NCI-H1417 (cell line): ENCODE measurements at places on chromosomes 11 and 22.
A peak's percentile ranks its signal among the peaks of the same experiment; 100 is the strongest.

- no peak for DNase-seq
These were observed 50.1 kb downstream of the RELT start for GRCh38 chr11:73426219-73426850.

GRCh38 chr11:1401656-1402221 lies 12.0 kb downstream of the BRSK2 start:
- DNase-seq: no peak

DNA sequence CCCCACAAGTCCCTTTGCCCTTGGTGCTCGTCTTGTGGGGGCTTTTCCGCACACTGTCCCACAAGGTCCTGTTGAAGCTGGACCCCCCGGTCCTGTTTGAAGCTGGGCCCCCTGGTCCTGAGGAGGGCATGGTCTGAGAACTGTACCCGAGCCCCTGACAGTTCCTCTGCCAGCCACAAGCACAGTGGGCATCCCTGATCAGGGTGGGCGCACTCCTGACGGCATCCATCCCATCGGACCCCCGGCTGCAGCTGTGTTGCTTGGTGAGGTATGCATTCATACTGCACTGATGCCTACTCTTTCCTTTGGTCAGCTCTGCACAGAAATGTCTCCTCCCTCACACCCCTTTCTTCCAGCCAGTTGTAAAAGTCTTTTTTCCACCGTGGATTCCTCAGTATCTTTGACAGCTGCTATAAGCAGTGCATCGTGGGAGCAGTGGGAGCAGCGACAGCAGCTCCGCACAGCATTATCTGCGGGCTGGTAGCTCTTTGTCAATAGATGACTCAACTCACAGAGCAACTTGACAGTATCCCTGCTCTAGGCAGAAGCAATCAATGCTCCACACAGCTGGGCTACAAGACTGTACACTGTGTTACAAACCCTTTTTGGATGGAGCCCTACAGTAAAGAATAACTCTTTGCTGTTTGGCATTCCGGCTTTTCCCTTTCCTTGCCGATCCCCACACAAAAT lies 1030.8 kb upstream of the CCDC90B start:
- no peak for DNase-seq

GRCh38 chr11:128946648-128947047 lies 4.0 kb upstream of the TP53AIP1 start:
- no peak for DNase-seq

GRCh38 chr22:20619045-20619892 lies 111.9 kb downstream of the MED15 start:
- DNase-seq: no peak

DNA sequence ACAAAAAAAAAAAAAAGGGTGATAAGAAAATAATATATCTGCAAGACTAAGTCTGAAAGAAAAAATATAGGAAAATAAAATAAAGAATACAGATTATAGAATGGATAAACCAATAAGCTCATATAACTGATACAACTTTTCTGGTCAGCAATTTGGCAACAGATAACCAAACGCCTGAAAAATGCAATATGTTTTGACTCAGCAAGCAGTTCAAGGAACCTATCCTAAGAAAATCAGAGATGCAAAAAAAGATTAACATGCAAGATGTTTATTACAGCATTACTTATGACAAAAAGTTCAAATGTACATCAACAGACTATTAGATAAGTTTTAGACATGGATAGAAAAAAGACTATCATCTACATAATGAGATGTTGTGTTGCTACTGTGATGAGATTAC lies 27.1 kb upstream of the GAB2 start:
- DNase-seq: no peak

GRCh38 chr11:94171693-94172440 lies 43.2 kb downstream of the PANX1 start:
- DNase-seq: peak; percentile 46

DNA sequence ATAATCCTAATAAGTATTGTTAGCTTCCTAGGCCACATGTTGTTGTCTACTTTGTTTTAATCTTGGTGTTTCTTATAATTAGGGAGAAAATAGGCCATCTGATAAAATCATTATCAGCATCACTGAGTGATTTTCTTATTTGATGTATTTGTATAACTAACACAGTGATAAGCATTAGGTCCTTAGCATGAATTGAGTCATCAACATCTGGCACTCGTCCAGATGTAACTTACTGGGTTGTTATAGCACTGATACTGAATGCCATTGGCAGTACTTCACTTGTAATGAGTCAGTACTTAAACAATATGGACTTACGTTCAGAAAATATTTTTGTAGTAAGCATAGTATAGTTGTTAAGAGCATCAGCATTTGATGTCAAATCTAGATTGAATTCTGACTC lies 16.2 kb downstream of the API5 start:
- no peak for DNase-seq

DNA sequence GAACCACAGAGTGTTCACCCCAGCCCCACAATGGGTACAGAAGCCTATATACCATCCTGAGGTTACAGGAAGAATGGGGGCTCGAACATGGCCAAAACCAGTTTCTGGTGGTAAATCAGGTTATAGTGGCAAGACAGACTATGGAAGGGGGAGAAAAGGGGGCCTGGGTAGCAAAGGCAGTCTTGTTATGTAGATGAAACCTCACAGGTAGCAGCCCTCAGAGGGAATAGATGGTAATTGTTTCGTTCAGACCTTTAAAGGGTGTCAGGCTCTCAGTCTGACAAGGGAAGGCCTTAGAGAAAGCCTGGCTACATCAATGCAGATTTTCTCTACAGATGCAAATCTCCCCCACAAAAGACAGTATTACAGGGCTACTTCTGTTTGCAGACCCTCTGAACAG lies 3.4 kb downstream of the CAPN1 start:
- DNase-seq: no peak

DNA sequence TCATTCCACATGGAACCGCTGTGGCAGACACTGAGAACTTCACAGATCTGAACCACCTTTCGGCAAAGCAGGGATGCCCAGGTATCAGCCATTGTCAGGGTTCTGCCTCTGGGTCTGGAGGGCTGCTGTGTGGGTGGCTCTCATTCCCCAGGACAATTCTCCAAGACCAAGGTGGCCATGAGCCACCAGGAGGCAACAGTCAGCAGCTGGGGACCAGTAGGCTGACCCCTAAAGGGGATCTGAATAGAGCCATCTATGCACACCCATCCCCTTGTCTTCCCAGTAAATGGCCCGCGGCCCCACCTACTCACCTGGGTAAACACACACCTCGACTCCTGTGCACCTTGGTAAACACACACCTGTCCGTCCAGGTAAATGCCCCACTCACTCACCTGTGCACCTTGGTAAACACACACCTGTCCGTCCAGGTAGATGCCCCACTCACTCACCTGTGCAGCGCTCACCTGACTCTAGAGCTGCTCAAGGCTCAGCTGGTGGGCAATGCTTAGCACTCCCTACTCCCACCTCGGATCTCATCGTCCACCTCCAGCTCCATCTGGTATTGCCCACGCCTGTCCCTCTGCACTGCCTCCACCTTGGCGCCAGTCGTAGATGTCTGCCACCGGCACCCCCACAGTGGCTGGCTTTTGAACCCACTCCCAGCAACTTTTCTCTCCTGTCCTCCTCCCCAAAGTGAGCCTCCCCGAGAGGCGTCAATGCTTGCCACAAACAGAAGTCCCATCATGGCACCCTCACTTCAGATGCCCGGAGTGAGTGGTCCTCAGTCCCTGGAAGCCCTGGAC lies 10.2 kb downstream of the SLC25A1 start:
- DNase-seq: no peak

GRCh38 chr11:111391328-111392124 lies 12.5 kb upstream of the POU2AF1 start:
- no peak for DNase-seq
